ENCODE measurements at places on chromosomes 2 and 18.

DNA sequence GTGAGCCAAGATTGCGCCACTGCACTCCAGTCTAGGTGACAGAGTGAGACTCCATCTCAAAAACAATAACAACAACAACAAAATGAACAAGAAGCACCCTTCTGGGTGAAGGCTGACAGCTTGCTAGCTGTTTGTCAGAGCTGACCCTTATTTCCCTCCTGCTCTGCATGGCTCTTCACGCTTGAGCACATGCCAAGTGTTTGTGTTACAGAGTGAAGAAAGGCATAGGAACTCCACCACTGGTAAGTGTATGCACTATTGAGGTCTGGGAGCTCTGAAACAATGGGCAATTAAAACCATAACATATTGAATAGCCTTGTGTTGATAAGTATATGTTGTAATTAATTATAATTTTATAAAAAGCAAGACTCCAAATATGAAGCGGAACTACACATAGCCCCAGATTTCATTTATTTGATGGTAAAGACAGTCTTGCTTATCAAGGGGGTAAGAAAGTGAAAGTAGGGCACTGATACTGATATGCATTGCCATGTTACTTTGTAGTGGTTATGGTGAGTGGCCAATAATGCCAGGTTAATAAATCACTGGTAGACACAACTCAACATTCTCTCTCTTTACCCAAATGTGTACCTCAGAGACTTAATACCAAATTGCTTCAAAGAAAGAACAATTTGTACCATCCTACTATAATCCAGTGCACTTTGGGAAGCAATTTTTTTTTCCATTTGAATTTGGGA is 163.4 kb downstream of the VWC2L start:
- DNase-seq: no peak

- DNase-seq: no peak
Measured at GRCh38 chr2:74884118-74884762, 50.3 kb downstream of the HK2 start.

DNA sequence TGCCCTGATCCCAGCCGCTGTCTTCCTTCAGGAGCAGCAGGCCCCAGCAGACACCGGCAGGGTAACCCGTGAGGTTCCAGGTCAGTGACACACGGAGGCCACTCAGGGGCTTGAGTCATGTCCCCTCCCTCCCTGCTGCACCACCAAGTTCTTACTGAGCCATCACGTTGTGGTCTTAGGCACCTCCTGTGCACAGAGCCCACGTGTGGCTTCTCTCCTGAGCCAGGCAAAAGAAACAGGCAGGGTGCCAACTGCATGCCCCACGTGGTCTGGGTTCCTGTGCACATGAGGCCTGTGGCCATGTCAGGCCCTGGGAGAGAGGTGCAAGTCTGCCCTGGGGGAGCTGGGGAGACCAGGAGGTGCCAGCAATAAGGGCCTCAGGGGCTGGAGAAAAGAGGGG is 264.8 kb downstream of the KLHL29 start:
- no peak for DNase-seq

- no peak for DNase-seq
Measured at GRCh38 chr2:84811839-84812431, 68.9 kb downstream of the TRABD2A start.

- DNase-seq: no peak
Measured at GRCh38 chr2:110829413-110830146, 97.2 kb downstream of the ACOXL start.

DNA sequence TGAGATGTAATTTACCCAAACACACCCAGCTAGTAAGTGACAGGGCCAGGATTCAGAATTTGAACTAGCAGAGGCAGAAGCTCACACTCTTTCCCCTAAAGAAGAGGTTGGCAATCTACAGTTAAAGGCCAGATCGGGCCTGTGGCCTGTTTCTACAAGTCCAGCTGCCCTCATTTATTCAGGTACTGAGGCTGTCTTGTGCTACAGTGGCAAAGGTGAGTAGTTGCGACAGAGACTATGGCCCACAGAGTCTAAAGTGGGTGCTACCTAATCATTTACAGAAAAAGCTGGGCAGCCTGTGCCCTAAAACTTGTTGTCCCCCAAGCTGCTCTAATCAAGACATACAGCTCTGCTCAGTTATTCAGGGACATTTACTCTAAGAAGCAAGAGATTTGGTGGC is 86.8 kb downstream of the RTN4 start:
- DNase-seq: no peak

- DNase-seq: peak; percentile 86
Measured at GRCh38 chr2:140893685-140894084, 1237.1 kb downstream of the LRP1B start.

- no peak for DNase-seq
Measured at GRCh38 chr2:109180786-109181185, 51.8 kb downstream of the SH3RF3 start.

DNA sequence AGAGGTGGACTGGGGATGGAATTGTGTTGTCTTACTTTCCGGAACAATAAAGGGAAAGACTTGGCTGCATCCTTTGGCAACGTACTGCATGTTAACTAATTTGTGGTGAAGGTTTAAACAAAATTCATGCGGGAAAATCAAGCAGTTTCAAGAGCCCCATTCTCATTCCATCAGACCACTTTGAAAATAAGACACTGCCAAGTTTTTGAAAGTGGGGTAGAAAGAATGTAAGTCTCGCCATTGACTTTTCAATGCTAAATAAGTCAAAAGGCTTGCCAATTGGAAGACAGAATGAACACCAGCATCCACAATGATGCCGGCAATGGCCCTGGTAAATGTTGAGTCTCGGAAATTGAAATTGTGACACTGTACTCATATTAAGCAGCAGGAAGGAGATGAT is 322.0 kb downstream of the RND3 start:
- DNase-seq: no peak

DNA sequence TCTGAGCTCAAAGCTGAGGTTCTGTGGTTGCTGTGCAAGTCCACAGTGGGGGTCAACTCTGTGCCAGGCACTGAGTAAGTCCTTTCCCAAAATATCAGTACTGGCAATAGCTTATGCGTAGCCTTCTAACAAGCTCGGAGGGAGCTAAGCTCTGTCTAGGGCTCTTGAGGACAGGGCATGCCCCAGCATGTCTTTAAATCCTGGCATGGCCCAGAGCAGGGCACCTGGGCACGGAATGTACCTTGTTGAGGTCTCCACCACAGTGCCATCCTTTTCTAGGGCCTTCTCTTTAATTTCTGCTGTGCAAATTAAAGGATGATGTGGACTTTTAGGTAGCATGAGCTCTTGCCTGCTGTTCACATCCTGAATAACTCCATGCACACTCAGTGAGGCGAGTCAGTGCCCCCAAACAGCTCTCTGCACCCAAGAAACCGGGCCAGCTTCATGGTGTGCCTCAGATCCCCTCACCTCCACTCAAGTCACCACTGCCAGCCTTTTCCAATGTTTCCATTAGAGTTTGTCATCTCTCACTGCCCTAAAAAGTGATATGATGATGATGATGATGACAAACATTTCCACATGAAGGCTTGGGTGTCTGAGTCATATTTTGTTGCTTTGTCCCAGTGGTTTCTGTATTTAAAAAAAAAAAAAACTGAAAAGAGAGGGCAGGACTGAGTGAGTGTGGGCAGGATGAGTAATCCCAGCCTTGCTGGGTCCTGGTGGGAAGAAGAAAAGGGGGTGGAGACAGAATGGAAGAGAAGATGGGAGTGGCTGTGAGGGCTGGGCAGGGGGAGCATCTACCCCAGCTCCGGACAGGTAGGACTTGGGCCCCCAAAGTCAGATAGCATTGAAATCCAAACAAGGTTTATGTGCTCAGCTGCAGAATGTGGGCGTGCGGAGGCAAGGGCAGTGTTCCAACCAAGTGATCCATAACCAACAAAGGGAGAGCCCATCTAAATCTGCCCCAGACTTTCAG is 78.9 kb downstream of the ZBTB7C start:
- DNase-seq: peak; percentile 95

DNA sequence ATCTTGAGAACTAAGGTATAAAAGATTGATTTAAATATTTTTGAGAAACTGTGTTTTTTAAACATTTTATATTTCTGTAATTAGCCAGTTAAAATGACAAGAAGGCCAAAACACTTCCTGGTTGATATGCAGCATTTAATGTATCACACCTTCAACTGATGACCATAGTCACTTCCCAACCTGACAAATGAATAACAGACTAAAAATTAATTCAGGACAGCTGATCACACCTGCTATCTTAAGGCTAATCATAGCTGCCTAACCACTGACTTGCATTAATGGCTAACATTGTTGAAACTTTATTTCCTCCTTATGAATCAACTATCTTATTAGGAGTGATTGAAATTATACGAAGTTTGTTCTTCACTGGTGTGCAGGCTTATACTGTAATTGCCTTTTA is 125.8 kb upstream of the MSTN start:
- DNase-seq: no peak

GRCh38 chr2:4930704-4931103 is 761.5 kb upstream of the SOX11 start:
- DNase-seq: no peak

GRCh38 chr2:10913501-10914271 is 2.0 kb downstream of the KCNF1 start:
- DNase-seq: no peak

DNA sequence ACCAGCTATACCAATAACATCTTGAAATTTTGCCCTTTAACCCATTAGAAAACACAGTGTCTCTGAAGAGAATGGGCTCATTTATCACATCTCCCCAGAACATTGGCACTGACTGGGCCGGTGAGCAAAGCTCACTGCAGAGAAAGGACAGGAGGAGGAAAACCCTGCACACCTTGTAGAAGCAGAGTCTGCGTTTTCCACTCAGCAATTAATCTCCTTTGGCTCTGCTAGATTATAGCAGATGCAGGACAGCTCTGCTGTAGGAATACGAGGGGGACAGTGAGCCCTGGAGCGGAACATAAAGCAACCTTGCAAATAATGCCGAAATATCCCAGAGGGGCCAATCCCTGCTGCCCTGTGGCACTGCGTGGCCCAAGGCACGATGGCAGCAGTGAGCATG is 113.9 kb downstream of the TSN start:
- no peak for DNase-seq

DNA sequence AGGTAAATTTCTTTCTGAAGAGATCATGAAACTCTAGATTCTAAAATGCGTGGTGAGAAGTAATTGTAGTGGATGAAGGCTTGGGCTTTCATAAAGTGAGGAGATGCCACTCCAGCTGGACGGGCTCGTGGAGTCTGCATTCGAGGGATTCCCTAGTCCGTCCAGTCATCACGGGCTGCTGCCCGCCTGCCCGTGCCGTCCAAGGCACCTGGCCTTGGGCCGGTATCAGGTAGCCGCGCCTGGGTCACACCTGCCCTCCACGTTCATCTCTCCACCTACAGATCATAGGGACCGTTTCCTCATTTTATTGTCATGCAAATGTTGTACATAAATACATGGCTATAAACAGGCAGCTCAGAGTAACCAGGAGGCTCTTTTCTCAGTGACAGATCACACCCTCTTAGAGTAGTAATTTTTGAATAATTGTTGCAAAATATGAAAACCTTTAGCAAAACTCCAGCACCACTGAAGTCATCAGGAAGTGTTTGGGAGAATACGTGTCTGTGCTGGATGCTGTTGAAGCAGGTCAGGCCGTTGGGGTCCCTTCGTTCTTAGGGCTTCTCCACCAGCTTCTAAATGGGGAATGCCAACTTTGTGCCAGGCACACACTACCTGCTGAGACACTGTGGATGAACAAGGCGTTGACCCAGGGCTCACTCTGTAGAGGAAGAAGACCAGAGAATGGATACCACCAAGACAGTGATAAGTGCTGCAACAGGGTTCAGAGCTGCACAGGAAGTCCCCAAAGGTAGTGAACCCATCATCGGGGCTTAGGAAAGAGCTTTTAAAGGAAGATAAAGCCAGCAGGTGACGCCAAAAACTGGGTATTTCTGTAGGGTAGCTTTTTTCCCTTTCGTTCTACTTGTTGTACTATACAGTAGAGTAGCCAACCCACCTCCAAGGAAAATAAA is 112.5 kb downstream of the FAM210A start:
- no peak for DNase-seq

GRCh38 chr18:54692463-54692862 is 101.4 kb downstream of the DYNAP start:
- no peak for DNase-seq

- no peak for DNase-seq
Measured at GRCh38 chr2:119943058-119943457, 69.8 kb upstream of the EPB41L5 start.

DNA sequence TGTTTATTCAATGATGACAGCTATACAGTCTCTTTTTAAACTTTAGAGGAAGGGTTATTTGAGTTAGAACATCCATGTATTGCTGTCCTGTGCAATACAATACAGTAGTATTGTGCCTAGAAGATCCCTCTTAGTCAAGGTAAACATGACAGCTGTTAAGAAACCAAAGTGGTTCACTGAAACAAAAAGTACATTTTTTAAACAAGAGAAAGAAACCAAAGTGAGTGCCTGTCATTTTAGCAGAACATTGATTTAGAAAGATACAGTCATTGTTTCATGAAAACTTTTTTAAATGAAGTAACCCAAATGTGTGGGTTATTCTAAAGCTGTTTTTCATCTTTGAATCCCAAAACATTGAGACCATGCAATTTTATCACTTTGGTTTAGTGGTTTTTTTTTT is 15.5 kb downstream of the ITPRID2 start:
- DNase-seq: no peak

GRCh38 chr2:190881084-190881597 is 520 bp downstream of the GLS start:
- DNase-seq: no peak

DNA sequence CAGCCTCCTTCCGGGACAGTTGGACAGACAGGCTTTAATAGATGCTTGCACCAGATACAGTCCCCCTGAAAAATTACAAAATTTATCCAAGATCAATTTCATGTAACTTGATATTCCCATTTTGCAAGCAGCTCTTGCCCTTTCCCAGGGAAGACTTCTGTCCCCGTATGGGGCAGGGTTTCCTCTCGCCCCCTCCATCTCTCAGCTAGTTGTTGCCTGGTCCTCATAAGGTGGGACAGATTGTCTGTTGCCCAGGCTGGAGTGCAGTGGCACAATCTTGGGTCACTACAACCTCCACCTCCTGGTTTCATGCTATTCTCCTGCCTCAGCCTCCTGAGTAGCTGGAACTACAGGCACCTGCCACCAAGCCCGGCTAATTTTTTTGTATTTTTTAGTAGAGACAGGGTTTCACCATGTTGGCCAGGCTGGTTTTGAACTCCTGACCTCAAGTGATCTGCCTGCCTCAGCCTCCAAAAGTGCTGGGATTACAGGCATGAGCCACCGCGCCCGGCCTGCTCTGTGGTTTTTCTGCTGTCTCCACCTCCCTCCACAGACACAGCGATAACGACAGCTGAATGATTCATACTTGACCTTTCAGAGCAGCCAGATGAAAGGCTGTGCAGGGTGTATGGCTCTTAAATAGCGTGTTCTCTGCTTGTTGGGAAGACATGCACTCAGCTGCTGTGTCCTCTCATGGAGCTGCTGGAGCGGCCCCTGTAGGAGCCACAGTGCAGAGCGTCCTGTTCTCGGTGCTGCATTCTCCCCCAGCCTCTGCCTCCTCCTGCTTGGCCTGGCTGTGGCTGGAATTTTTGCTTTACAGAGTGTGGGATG is 61.4 kb downstream of the TTC39C start:
- DNase-seq: peak; percentile 96

- DNase-seq: no peak
Measured at GRCh38 chr18:5145168-5145825, 51.8 kb downstream of the AKAIN1 start.

DNA sequence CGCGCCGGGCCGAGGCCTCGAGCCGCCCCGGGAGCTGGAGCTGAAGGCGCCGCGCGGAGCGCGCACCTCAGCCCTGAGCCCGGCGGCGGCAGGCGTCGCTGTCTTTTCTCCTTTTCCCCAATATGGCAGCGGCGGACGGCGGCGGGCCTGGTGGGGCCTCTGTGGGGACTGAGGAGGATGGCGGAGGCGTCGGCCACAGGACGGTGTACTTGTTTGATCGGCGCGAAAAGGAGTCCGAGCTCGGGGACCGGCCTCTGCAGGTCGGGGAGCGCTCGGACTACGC is 369 bp downstream of the SMCHD1 start:
- no peak for DNase-seq

- DNase-seq: no peak
Measured at GRCh38 chr2:7407906-7408680, 490.9 kb downstream of the RNF144A start.

Measured in mammary epithelial cell (primary cell).